H7 (cell line): ENCODE measurements at places on chromosomes 1 and 21. TPM values are rescaled to one million over a fixed set of nuclear protein-coding genes. Genes with fewer than 3 reads are reported as not detected.

- no peak for DNase-seq
These were observed 167.4 kb upstream of the COL11A1 start for GRCh38 chr1:103275725-103276124.

GRCh38 chr1:205248793-205249601 lies 21.3 kb downstream of the TMCC2 start:
- DNase-seq = no peak

DNA sequence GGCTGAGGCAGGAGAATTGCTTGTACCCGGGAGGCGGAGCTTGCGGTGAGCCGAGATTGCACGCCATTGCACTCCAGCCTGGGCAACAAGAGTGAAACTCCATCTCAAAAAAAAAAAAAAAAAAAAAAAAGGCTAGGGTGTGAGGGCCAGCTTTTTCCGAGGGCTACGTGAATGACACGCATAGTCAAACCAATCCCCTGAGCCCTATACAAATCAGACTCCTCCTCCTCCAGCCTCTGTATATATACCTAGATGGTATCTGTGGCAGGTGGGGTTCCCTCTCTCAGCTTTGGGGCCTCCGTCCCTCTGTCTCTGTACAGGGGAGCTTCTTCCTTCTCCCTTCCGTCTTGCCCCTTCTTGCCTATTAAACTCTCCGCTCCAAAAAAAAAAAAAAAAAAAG lies 6.7 kb downstream of the S100A16 start:
- no peak for DNase-seq

The OR10J1 gene
- total RNA-seq = not detected in 2 replicates

The HUNK gene
- 3.2 and 6.8 TPM in 2 replicates for total RNA-seq

The LCE2C gene
- total RNA-seq = not detected in 2 replicates

DNA sequence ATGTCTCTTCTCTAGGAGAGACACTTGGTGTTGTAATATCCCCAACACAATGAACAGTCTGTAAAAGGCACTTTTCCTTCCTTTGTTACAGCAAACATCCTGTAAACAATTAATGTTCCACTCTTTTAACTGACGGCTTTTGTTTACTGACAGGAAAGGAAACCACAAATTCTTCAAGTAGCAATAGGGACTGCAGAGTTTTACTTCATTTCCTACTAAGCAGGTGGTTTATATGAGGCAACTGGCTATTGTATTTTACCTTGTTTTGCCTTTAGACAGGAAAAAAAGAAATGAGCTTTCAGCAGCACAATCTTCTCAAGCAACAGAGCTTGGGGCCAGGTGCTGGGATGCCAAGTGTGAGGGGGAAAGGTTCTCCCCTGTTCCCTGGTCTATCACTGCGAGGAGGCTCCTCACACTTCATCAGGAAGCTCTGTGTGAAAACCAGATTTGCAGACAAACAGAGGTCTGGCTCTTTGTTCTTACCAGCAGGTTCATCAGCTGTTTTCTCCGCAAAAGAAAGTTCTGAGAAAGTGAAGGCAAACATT lies 51.2 kb downstream of the SIPA1L2 start:
- no peak for DNase-seq

DNA sequence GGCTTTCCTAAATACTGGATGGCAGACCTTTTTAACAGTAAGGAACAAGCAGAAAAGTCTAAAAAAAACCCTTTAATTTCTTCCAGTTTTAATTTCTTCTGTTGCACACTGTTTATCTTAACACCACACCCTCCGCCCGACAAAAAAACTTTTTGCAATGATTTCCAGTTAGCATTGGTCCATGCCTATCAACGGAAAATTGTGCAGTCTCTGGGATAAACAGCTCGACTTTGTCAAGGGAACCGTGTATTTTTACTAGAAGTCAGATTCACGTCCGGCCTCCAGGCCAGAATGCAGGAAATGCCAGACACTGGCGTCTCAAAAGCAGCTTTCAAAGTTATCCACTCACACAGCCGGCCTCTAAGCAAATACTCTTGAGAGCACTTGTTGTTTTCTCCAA lies 378 bp upstream of the NUP210L start:
- no peak for DNase-seq

The FNBP1L gene
- 92.2 and 129 TPM in 2 replicates for total RNA-seq

DNA sequence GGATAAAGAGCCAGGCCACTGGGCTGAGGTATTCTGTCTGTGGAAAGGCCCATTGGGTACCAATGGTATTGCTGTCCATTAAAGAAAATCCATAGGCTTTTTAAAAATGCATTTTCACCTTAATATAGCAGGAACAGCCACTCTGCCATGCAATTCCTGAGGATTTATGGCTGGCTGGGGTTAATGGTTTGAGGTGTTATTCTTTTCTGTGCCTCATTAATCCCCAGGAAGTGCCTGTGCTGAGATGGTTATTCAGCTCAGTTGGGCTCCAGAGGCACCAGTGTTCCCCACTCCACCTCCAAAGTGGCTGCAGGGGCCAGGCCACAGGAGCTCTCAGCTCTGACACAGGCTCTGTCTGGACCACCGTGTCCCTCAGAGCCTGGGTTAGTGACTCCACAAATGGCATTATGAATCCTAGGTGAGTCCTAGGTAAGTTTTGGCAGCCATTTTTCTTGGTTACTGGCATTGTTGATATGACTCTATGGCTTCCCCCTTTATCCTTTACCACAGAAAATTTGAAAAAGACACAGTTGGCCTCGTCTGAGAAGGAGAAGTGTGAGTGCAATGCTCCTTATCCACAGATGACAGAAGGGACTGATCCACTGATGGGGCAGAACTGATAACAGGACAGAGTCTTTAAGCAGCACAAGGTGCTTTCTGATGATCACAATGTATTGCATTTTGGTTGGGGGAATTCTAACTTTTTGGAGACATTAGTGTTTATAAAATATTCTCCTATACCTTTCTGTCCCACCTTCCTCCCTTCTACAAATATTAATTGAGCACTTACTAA lies 2.2 kb upstream of the PAPPA2 start:
- no peak for DNase-seq
